Naive thymus-derived CD4-positive, alpha-beta T cell (primary cell): ENCODE measurements at places on chromosomes 7 and 10.

DNA sequence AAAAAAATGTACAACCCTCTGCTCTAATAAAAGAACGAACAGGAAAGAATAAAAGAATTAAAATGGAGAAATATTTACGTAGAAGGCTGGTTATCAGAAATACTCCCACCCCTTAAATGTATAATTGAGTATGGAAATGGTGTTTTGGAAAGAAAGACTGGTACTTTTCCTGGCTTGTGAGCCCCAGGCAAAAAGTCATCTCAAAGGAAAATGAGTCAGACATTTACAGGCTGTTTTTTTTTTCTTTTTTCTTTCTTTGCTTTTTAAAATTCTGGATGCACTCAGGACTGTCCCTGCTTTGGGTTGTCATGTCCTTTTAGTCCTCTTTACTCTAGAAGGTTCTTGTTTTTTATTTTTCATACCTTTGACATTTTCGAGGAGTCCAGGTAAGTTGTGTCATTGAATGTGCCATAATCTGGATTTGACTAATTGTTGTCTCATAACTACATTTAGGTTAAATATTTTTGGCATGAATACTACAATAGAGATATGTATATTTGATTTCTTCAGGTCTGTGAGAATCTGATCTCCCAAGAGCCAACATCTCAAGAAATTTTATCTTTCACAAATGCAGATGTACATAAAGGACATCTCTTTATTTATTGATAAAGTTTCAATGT, 313.0 kb upstream of the GLI3 start:
- no peaks in the 10 kb centered on the region for H3K27me3 ChIP-seq
- no peak for DNase-seq
- H3K36me3 ChIP-seq: no peaks in the 10 kb centered on the region
- H3K4me1 ChIP-seq: no peaks in the 10 kb centered on the region

- H3K4me1 ChIP-seq: peaks cover 19% of the 10 kb centered on the region
- H3K36me3 ChIP-seq: no peaks in the 10 kb centered on the region
- no peak overlapping the region for H3K4me3 ChIP-seq
- no peaks in the 10 kb centered on the region for H3K27me3 ChIP-seq
- H3K27ac ChIP-seq: no peak overlapping the region
These were observed 39.5 kb upstream of the FAM20C start for GRCh38 chr7:152702-153391.

GRCh38 chr7:23285657-23286646, 13.2 kb upstream of the MALSU1 start:
- no peak overlapping the region for H3K4me3 ChIP-seq
- no peaks in the 10 kb centered on the region for H3K27me3 ChIP-seq
- no peak overlapping the region for H3K27ac ChIP-seq
- DNase-seq: no peak
- no peaks in the 10 kb centered on the region for H3K4me1 ChIP-seq

GRCh38 chr10:96236090-96236478, 35.3 kb downstream of the BLNK start:
- H3K4me3 ChIP-seq: no peak overlapping the region
- no peaks in the 10 kb centered on the region for H3K27me3 ChIP-seq
- H3K27ac ChIP-seq: no peak overlapping the region
- no peak for DNase-seq

GRCh38 chr7:118590107-118590506, 365.6 kb downstream of the ANKRD7 start:
- H3K27ac ChIP-seq: no peak overlapping the region
- H3K36me3 ChIP-seq: no peaks in the 10 kb centered on the region
- H3K4me3 ChIP-seq: no peak overlapping the region
- H3K4me1 ChIP-seq: no peaks in the 10 kb centered on the region
- H3K27me3 ChIP-seq: no peaks in the 10 kb centered on the region
- DNase-seq: no peak

GRCh38 chr10:34736976-34737771, 77.9 kb downstream of the PARD3 start:
- no peak overlapping the region for H3K27ac ChIP-seq
- H3K4me3 ChIP-seq: no peak overlapping the region
- H3K4me1 ChIP-seq: no peaks in the 10 kb centered on the region
- no peaks in the 10 kb centered on the region for H3K27me3 ChIP-seq
- no peaks in the 10 kb centered on the region for H3K36me3 ChIP-seq

DNA sequence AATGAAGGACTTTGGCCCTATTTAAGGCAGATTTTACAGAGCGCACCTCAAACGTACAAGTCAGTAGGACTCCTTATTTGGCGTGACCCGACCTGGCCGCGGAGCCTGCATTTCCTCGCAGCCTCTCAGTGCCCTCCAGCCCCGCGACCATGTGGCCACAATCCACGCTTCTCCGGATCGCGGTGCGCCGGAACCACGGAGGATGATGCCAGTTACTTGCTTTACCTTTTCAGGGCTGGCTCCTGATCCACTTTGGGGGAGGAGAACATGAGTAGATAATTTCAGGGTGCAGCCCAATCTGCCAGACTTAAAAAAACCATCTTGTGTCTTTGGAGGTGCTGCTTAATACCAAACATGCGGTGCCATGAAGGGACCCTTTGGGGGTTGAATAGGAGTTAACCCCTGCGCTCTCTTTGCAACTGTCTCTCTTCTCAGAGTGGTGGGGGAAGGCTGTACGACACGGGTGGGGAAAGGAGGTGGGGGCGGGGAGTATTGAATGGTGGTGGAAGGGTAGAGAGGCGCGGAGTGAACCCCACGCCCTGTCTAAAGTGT, 1.5 kb downstream of the FRAT1 start:
- H3K36me3 ChIP-seq: no peaks in the 10 kb centered on the region
- H3K27me3 ChIP-seq: no peaks in the 10 kb centered on the region
- peak overlapping the region; percentile 100 for H3K27ac ChIP-seq
- DNase-seq: no peak

DNA sequence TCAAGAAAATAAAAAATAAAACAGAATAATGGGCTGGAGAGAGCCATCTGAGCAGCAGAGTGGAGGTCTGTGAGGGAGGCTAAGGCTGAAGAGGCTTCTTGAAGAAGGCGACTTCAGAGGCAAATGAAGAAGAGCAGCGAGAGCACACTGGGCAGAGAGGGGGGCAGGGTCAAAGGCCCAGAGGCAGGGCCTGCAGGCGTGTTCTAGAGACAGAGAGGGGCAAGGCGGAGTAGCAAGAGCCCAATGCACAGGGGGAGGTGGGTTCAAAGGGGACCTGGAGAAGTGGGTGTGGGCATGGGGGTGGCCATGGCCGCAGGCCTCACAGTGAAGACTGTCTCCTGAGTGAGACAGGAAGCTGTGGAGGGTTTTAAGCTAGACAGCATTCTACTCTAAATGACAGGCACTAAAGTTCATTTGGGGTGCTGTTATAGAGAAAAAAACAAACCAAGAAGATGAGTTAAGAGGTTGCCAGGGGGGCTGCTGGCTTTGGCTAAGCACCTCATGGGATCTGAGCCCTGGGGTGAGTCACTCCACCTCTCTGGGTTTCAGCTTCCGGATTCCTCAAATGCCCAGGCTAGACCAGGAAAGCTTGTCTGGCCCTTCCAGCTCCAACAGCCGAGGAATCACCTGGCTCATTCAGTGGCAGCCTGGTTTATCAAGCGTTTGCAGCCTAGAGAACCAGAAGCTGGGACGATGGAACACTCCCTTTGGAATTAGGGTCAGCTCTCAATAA, 81.7 kb downstream of the DLG5 start:
- no peaks in the 10 kb centered on the region for H3K27me3 ChIP-seq
- H3K4me3 ChIP-seq: no peak overlapping the region
- no peaks in the 10 kb centered on the region for H3K36me3 ChIP-seq
- no peak overlapping the region for H3K27ac ChIP-seq
- no peaks in the 10 kb centered on the region for H3K4me1 ChIP-seq

DNA sequence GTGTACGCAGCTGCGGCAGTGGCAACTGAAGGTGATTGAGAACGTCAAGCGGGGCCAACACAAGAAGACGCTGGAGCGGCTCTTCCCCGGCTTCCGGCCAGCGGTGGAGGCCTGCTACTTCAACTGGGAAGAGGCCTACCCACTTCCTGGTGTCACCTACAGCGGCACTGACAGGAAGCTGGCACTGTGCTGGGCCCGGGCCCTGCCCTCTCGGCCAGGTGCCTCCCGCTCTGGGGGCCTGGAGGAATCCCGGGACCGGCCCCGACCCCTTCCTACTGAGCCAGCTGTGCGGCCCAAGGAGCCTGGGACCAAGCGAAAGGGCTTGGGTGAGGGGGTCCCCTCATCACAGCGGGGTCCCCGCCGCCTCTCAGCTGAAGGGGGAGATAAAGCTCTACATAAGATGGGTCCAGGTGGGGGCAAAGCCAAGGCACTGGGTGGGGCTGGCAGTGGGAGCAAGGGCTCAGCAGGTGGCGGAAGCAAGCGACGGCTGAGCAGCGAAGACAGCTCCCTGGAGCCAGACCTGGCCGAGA, 6.5 kb downstream of the ZSWIM8 start:
- H3K4me1 ChIP-seq: peaks cover 4% of the 10 kb centered on the region
- no peak for DNase-seq
- peaks cover 75% of the 10 kb centered on the region for H3K36me3 ChIP-seq

- DNase-seq: no peak
- H3K4me3 ChIP-seq: no peak overlapping the region
- no peaks in the 10 kb centered on the region for H3K27me3 ChIP-seq
- no peak overlapping the region for H3K27ac ChIP-seq
These were observed 42.1 kb downstream of the GSDME start for GRCh38 chr7:24715171-24715570.

DNA sequence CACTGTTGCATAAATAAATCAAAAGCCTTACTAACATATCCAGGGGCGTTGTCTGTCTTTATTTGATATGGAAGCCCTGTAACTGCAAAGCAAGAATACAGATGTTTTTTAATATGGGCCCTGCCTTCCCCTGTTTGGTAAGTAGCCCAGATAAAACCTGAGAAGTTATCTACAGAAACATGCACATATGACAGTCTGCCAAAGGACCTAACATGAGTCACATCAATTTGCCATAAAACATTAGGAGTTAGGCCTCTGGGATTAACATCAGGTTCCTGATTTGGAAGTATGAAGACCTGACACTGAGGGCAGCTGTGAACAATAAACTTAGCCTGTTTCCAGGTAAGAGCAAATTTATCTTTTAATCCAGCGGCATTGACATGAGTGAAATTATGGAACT, 1588.8 kb downstream of the REEP3 start:
- H3K27me3 ChIP-seq: no peaks in the 10 kb centered on the region
- no peak overlapping the region for H3K27ac ChIP-seq
- H3K4me3 ChIP-seq: no peak overlapping the region
- no peak for DNase-seq
- H3K4me1 ChIP-seq: no peaks in the 10 kb centered on the region

GRCh38 chr10:11581213-11581612, 30.2 kb downstream of the USP6NL start:
- no peaks in the 10 kb centered on the region for H3K36me3 ChIP-seq
- no peaks in the 10 kb centered on the region for H3K27me3 ChIP-seq
- no peaks in the 10 kb centered on the region for H3K4me1 ChIP-seq
- peak; percentile 11 for DNase-seq
- no peak overlapping the region for H3K4me3 ChIP-seq

DNA sequence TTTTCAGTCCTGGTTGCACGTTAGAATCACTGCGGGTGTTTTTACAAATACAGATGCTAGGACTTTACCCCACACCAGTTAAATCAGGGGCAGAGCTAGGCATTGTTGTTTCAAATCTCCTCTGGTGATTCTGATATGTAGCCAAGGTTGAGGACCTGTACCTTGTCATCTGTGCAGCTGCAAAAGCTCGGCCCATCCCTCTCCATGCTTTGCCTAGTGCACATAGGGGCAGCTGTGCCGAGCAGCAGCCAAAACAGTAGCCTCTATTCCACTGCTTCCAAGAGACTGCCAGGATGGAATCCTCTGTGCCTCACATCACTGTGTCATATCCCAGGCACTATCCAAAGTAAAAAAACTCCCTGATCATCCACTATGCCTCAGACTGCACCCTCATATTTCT, 181.3 kb downstream of the CDK14 start:
- H3K36me3 ChIP-seq: no peaks in the 10 kb centered on the region
- H3K4me1 ChIP-seq: no peaks in the 10 kb centered on the region
- no peak overlapping the region for H3K4me3 ChIP-seq
- H3K27me3 ChIP-seq: no peaks in the 10 kb centered on the region
